ENCODE measurements at places on chromosomes 13 and 19. TPM values are rescaled to one million over a fixed set of nuclear protein-coding genes. Genes with fewer than 3 reads are reported as not detected.

GRCh38 chr19:33290082-33290815 is 12.1 kb downstream of the CEBPA start:
- no peak for DNase-seq
- H3K36me3 ChIP-seq: no peaks in the 10 kb centered on the region
- peaks cover 7% of the 10 kb centered on the region for H3K4me1 ChIP-seq
- H3K27me3 ChIP-seq: peaks cover 17% of the 10 kb centered on the region
- H3K27ac ChIP-seq: no peak overlapping the region
- no peak overlapping the region for H3K4me3 ChIP-seq

DNA sequence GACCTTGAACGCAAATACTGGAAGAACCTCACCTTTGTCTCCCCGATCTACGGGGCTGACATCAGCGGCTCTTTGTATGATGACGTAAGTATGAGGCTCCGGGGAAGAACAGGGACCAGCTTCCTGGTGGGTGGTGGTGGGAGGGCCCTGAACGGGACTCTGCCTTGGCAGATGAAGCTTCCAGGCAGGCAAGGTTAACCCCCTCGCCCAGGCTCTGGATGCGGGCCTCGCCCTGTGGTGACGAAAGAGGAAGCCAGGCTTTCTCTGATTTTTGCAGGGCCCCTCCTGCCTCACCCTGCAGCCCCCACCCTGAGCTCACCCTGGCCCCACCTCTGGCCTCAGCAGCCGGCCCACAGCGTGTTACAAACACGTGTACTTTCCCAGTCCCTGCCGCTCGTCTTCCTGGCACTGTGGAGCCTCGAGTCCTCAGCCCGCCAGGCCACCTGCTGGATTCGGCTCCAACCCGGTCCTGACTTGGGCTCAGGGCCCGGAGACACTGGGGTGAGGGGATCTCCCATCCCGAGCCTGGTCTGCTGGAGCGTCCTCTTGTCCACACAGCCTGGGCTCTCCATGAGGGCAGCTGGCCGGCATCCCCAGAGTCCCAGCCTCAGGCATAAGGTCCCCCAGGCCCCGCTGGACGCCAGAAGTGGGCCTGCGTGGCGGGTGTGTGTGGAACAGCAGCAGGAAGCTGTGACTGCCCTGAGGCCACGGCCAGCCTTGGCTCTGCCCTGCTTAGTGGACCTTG is 72.4 kb downstream of the KDM4B start:
- peaks cover 21% of the 10 kb centered on the region for H3K36me3 ChIP-seq
- no peak for DNase-seq
- no peaks in the 10 kb centered on the region for H3K4me1 ChIP-seq
- H3K4me3 ChIP-seq: no peak overlapping the region

GRCh38 chr13:112143753-112144615 is 77.0 kb downstream of the SOX1 start:
- H3K27ac ChIP-seq: no peak overlapping the region
- no peak for DNase-seq
- no peak overlapping the region for H3K4me3 ChIP-seq
- no peaks in the 10 kb centered on the region for H3K4me1 ChIP-seq

DNA sequence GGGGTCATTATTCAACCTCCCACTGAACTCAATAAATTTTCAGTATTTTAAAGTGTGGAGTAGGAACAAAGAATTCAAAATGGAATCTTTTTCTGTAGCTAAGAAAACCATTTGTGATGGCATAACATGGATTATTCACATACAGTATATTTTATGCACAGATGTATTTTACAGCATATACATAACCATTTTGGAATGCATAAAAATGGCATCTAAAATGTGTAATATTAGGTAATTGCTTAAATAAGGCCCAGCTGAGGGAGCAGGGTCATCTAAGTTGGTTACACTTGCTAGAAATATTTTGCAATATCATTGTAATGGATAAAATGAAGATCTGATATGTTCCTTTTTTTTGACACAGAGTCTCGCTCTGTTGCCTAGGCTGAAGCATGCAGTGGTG is 146.9 kb downstream of the LMO7 start:
- DNase-seq: no peak
- no peaks in the 10 kb centered on the region for H3K27me3 ChIP-seq
- H3K4me3 ChIP-seq: no peak overlapping the region
- H3K36me3 ChIP-seq: no peaks in the 10 kb centered on the region
- H3K4me1 ChIP-seq: no peaks in the 10 kb centered on the region

- no peak overlapping the region for H3K27ac ChIP-seq
- no peak for DNase-seq
- H3K4me1 ChIP-seq: no peaks in the 10 kb centered on the region
- H3K27me3 ChIP-seq: no peaks in the 10 kb centered on the region
Measured at GRCh38 chr19:3545669-3546034, 6.7 kb downstream of the TEKTIP1 start.

GRCh38 chr13:22903301-22903700 is 277.5 kb upstream of the SGCG start:
- no peaks in the 10 kb centered on the region for H3K36me3 ChIP-seq
- no peak overlapping the region for H3K4me3 ChIP-seq
- DNase-seq: no peak
- no peaks in the 10 kb centered on the region for H3K27me3 ChIP-seq

DNA sequence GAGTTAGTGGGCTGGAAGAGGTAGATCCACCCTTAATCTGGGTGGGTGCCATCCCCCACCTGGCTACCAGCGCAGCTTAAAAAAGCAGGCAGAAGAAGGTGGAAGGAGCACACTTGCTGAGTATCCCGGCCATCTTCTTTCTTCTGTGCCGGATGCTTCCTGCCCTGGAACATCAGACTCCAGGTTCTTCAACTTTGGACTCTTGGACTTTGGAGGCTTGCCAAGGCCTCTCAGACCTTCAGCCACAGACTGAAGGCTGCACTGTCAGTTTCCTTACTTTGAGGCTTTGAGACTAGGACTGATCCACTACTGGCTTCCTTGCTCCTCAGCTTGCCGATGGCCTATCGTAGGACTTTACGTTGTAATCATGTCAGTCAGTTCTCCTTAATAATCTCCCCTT is 127.6 kb upstream of the GPC6 start:
- no peaks in the 10 kb centered on the region for H3K36me3 ChIP-seq
- H3K27me3 ChIP-seq: no peaks in the 10 kb centered on the region
- H3K4me3 ChIP-seq: no peak overlapping the region
- no peaks in the 10 kb centered on the region for H3K4me1 ChIP-seq
- DNase-seq: no peak
- H3K27ac ChIP-seq: no peak overlapping the region

- DNase-seq: no peak
- no peak overlapping the region for H3K27ac ChIP-seq
- no peaks in the 10 kb centered on the region for H3K36me3 ChIP-seq
- H3K4me3 ChIP-seq: no peak overlapping the region
- no peaks in the 10 kb centered on the region for H3K27me3 ChIP-seq
- no peaks in the 10 kb centered on the region for H3K4me1 ChIP-seq
Measured at GRCh38 chr19:33754361-33754760, 42.3 kb upstream of the KCTD15 start.

DNA sequence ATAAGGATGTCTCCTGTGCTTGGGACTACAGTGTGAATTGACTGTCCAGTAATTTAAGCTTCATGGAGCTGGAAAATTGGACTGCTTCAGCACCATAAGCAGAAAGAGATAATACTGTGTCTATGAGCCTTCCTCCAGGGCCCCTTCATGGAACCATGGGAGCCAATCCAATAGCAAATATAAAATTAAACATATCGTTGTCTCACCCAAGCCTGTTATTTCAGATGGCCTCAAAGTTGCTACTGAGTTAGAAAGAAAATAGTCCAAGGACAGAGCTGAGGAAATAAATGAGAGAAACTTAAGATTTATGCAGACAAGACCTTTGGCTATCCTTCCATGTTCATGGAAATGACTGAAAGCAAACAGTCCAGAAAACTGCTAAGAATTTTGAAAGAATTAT is 57.2 kb downstream of the TNFSF11 start:
- H3K4me3 ChIP-seq: no peak overlapping the region
- no peaks in the 10 kb centered on the region for H3K4me1 ChIP-seq
- no peak overlapping the region for H3K27ac ChIP-seq
- H3K36me3 ChIP-seq: no peaks in the 10 kb centered on the region
- no peak for DNase-seq

DNA sequence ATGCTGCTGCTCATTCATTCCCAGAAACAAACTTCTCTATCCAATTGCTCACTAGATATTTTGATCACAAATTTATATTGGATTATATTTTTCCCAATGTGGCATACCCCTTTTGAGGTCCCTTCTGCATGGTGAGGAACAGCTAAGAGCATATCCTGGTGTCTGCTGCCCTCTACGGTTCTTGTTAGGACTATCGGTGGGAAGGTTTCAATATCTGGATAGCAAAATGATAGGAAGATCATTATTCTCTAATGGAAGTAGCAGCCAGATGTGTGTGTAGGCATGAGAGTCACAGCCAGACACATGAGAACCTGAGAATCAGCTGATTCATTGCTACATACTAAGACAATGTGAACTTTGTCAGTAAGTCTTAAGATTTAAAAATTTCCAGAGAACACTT is 1422.4 kb upstream of the MIR17HG start:
- H3K4me1 ChIP-seq: no peaks in the 10 kb centered on the region
- no peak overlapping the region for H3K27ac ChIP-seq
- no peak overlapping the region for H3K4me3 ChIP-seq
- H3K36me3 ChIP-seq: no peaks in the 10 kb centered on the region
- no peaks in the 10 kb centered on the region for H3K27me3 ChIP-seq

DNA sequence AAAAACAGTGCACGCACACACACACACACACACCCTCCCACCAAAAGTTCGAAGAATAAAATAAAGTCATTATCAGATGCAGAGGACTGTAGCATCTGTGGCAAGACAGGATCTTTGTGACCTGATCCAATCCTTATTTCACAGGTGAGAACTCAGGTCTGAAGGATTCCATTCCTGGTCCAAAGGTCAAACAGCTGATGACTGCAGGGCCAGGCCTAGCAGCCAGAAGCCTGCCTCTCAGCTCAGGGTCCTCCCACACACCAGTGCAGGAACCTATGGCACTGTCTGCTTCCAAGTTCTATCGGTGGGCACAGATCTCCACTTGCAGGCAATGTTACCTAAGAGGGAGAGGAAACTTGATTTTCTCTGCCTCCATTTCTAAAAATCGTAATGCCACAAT is 57.5 kb downstream of the SERP2 start:
- no peaks in the 10 kb centered on the region for H3K27me3 ChIP-seq
- H3K4me3 ChIP-seq: no peak overlapping the region
- no peak for DNase-seq
- H3K27ac ChIP-seq: no peak overlapping the region

GRCh38 chr13:44686531-44686934 is 110.4 kb upstream of the TSC22D1 start:
- no peaks in the 10 kb centered on the region for H3K36me3 ChIP-seq
- H3K4me1 ChIP-seq: no peaks in the 10 kb centered on the region
- H3K4me3 ChIP-seq: no peak overlapping the region
- no peaks in the 10 kb centered on the region for H3K27me3 ChIP-seq
- no peak overlapping the region for H3K27ac ChIP-seq

- no peak overlapping the region for H3K4me3 ChIP-seq
- H3K36me3 ChIP-seq: peaks cover under 1% of the 10 kb centered on the region
- H3K27me3 ChIP-seq: no peaks in the 10 kb centered on the region
- no peak for DNase-seq
Measured at GRCh38 chr13:46121597-46122163, 16.8 kb upstream of the CPB2 start.

DNA sequence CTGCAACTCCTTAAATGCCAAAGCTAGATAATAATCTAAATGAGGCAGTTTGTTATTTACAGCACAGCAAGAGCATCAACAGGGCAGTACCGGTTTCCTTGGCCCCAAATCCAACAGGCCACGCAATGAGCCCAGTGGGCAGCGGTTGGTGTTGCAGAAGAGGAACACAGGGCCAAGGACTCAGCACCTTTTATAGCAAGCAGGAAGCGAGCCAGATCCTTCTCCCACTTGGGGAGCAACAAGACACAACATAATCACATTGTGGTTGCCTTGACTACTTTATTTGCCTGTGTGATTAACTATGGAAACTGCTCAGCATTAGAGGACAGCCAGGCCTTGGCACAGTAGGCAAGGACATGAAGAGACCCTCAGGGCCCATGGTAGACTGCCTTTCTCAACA is 67.1 kb upstream of the HTR2A start:
- no peak for DNase-seq
- no peak overlapping the region for H3K27ac ChIP-seq
- no peaks in the 10 kb centered on the region for H3K4me1 ChIP-seq
- H3K4me3 ChIP-seq: no peak overlapping the region
- no peaks in the 10 kb centered on the region for H3K36me3 ChIP-seq

GRCh38 chr13:96996886-96997285 is 2.6 kb upstream of the OXGR1 start:
- no peak overlapping the region for H3K4me3 ChIP-seq
- H3K27me3 ChIP-seq: peaks cover 4% of the 10 kb centered on the region
- no peak overlapping the region for H3K27ac ChIP-seq
- H3K4me1 ChIP-seq: no peaks in the 10 kb centered on the region
- DNase-seq: no peak

- no peak overlapping the region for H3K4me3 ChIP-seq
- H3K27me3 ChIP-seq: no peaks in the 10 kb centered on the region
- DNase-seq: no peak
- H3K4me1 ChIP-seq: no peaks in the 10 kb centered on the region
Measured at GRCh38 chr19:3656747-3657394, 30.3 kb upstream of the CACTIN start.

GRCh38 chr19:55623561-55623960 is 805 bp downstream of the ZNF784 start:
- no peaks in the 10 kb centered on the region for H3K27me3 ChIP-seq
- no peak for DNase-seq
- H3K27ac ChIP-seq: peak overlapping the region; percentile 33
- peaks cover 12% of the 10 kb centered on the region for H3K36me3 ChIP-seq
- H3K4me3 ChIP-seq: no peak overlapping the region

DNA sequence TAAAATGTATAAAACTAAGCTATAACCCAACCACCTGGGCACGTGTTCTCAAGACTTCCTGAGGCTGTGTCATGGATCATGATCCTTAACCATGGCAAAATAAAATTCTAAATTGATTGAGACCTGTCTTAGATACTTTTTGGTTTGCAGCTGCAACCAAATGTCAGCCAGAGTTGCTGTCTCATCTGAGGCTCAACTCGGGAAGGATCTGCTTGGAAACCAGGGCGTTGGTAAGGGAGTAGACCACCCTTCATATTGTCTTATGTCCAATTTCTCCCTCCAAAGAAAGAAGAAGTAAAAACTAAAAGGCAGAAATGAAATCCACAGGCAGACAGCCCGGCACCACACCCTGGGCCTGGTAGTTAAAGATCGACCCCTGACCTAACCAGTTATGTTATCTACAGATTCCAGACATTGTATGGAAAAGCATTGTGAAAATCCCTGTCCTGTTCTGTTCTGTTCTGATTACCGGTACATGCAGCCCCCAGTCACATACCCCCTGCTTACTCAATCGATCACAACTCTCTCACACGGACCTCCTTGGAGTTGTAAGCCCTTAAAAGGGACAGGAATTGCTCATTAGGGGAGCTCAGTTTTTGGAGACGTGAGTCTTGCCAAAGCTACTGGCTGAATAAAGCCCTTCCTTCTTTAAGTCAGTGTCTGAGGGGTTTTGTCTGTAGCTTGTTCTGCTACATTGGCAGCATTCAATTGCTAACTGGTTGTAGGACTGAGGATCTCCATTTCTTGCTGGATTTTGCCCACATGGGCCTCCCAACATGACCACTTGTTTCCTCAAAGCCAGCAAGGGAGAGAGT is 22.9 kb upstream of the IGSF23 start:
- DNase-seq: no peak
- peaks cover 2% of the 10 kb centered on the region for H3K27me3 ChIP-seq
- H3K27ac ChIP-seq: peak overlapping the region; percentile 18
- H3K4me1 ChIP-seq: no peaks in the 10 kb centered on the region
- H3K4me3 ChIP-seq: no peak overlapping the region

GRCh38 chr13:95546919-95547318 is 5.6 kb upstream of the CLDN10 start:
- DNase-seq: no peak
- no peak overlapping the region for H3K4me3 ChIP-seq
- no peaks in the 10 kb centered on the region for H3K4me1 ChIP-seq
- H3K27ac ChIP-seq: no peak overlapping the region

GTF3A gene
- 247 TPM for total RNA-seq

LILRB4 gene
- 4.2 TPM for total RNA-seq

DCT gene
- 0.90 TPM for total RNA-seq

NLRP12 gene
- 0.24 TPM for total RNA-seq

HNRNPM gene
- total RNA-seq: 92.7 TPM
